ENCODE measurements at places on chromosomes 1 and 21. TPM values are rescaled to one million over a fixed set of nuclear protein-coding genes. Genes with fewer than 3 reads are reported as not detected.

Gene RBP7
- 0.92 TPM for total RNA-seq

Gene SPRR2A
- not detected for total RNA-seq

Gene CD84
- total RNA-seq, result not detected

Gene C1orf141
- total RNA-seq, result not detected

DNA sequence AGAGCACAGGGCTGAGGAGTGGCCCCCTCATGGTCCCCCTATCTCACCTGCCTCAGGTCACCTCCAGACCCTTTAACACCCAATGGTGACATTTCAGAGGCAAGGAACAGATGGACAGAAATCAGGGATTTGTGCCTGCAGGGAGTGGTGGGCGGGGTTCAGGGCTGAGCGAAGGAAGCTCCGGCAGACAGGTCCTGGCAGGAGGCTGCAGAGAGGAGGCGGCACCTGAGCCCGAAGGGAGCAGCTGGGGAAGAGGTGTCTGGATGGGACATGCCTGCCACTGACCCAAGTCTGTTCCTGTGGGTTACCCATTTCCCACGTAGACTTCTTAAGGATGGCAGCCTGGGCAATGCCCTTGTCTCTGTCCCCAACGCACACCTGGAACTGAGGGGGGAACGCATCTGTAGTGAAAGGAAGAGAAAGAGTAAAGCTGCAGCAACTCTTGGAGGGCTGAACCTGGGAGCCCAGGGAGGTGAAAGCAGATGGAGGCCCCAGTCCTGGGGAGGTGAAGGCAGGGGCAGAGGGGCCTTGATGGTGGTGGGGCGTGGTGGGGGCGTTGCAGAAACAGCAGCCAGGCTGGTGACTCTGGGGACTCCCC is 61.6 kb upstream of the ADARB1 start:
- H3K36me3 ChIP-seq, result no peaks in the 10 kb centered on the region
- H3K4me3 ChIP-seq, result no peak overlapping the region
- peaks cover 30% of the 10 kb centered on the region for H3K4me1 ChIP-seq

GRCh38 chr1:178908358-178908757 is 37.5 kb upstream of the ANGPTL1 start:
- DNase-seq, result no peak
- H3K27me3 ChIP-seq, result no peaks in the 10 kb centered on the region
- no peak overlapping the region for H3K4me3 ChIP-seq
- peaks cover 23% of the 10 kb centered on the region for H3K36me3 ChIP-seq
- peaks cover 5% of the 10 kb centered on the region for H3K4me1 ChIP-seq

DNA sequence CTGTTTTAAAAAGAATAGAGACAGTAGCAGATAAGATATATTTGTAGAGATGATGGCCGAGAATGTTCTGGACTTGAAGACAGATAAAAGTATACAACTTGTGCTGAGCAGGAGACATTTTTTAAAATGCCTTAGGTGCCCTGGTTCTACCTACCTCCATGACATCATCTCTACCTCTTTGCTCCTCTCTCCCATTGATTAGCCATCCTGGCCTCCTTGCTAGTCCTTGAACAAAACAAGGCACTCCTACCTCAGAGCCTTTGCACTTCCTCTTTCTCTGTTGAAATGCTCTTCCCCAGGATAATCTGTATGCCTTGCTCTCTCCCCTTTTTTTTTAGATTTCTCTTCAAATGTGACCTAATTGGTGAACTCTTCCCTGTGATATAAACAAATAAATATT is 92.6 kb upstream of the MAGI3 start:
- H3K27me3 ChIP-seq, result no peaks in the 10 kb centered on the region
- no peak for DNase-seq
- H3K4me1 ChIP-seq, result peaks cover 5% of the 10 kb centered on the region
- no peak overlapping the region for H3K27ac ChIP-seq
- no peaks in the 10 kb centered on the region for H3K36me3 ChIP-seq
- H3K4me3 ChIP-seq, result no peak overlapping the region

DNA sequence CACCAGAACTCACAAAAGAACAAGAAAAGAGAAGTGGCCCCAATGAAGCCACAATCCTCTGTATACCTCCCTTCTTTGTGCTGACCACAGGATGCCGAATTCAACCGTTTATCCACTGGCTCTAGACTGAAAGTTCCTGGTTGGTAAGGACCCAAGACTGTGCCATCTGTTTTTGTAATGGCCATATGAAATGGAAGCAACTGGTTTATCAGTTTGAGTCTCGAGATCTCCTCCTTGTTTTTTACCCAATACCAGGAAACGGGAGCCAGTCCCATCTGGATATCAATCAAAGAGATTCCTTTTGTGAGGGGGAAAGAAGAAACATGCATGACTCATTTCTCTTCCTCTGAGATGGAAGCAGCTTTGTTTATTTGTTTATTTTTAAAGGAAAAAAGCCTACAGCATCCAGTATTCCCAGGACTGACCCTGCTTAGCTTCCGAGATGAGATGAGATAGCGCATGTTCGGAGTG is 32.4 kb upstream of the ZNF124 start:
- no peak overlapping the region for H3K4me3 ChIP-seq
- H3K27ac ChIP-seq, result no peak overlapping the region
- H3K27me3 ChIP-seq, result no peaks in the 10 kb centered on the region

GRCh38 chr1:57881639-57882038 is 457.8 kb upstream of the DAB1 start:
- no peak for DNase-seq
- no peaks in the 10 kb centered on the region for H3K27me3 ChIP-seq
- no peaks in the 10 kb centered on the region for H3K36me3 ChIP-seq
- no peaks in the 10 kb centered on the region for H3K4me1 ChIP-seq

- H3K27me3 ChIP-seq, result no peaks in the 10 kb centered on the region
- no peak overlapping the region for H3K4me3 ChIP-seq
- H3K4me1 ChIP-seq, result peaks cover 6% of the 10 kb centered on the region
- no peak for DNase-seq
Observed at GRCh38 chr1:11740258-11741192, 4.6 kb downstream of the AGTRAP start.

- no peak overlapping the region for H3K4me3 ChIP-seq
- H3K4me1 ChIP-seq, result peaks cover 31% of the 10 kb centered on the region
- no peak for DNase-seq
- H3K36me3 ChIP-seq, result peaks cover 4% of the 10 kb centered on the region
- H3K27me3 ChIP-seq, result no peaks in the 10 kb centered on the region
Observed at GRCh38 chr1:178916448-178917174, 45.7 kb upstream of the ANGPTL1 start.
